ENCODE measurements at places on chromosomes 12 and 14.

GRCh38 chr14:24339284-24340151 lies at the start of gene RIPK3:
TSS of gene RIPK3 (minus strand) at chr14:24339991. CDS start at chr14:24339826, 165 bp downstream.
- no peak for DNase-seq

DNA sequence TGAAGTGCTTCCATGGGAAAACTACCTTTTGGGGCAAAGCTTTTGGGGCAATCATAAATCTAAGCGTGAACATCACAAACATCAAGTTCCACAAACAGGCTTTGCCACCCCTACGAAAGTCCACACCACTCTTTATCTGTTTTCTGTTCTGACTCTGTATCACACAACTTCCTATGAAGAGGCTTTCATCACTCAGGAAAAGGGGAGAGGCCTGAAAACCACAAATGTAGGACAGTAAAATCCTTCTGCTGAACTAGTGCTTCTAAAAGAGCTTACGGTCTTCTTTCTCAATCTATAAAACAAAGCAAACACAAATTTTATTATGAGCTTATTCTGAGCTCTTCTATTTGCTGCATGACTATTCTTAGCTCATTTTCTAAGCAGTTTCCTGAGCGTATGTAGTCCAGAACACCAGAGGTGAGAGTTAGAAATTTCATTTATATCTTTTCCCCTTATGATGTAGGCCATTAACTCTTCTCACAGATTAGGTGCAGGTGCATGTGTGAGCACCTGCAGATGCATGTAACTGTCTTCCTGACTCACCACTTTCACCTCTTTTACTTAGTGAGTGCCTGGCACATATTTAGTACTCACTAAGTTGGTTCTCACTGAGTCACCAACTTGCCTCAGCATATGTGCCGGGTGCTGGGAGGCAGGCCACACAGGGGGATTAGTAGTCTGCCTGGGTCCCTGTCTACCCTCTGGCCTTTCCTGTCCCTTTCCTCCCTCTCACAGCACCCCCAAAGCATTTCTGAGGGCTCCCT lies 32.9 kb upstream of the SYCP3 start:
- peak; percentile 30 for DNase-seq

GRCh38 chr14:102868956-102869547 lies 53.4 kb upstream of the AMN start:
- DNase-seq = no peak

DNA sequence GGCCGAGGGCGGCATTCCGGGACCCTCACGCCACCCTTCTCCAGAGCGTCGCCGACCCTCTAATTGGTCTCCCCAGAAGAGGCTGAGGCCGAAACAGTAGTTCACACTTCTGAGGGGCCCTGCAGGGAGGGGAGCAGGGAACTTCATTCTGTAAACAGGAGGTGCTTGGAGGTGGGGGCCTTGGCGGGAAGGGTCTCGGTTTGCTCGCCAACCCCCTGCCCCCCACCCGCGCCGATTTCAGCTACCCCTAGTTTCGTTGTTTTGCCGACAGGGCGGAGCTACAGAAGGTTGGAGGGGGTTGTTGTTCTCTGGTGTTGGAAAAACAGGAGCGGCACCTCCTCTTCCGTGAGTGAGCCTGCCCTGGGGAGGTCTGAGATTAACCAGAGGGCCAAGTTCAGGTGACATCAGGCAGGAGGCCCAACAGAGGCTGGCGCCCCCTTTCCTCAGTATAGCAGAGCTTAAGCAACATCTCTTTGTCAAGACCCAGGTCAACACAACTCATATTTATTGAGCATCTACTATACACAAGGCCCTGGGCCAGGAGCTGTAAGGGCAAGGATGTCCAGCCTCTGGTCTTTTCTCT lies 682 bp downstream of the ERBB3 start:
- no peak for DNase-seq

DNA sequence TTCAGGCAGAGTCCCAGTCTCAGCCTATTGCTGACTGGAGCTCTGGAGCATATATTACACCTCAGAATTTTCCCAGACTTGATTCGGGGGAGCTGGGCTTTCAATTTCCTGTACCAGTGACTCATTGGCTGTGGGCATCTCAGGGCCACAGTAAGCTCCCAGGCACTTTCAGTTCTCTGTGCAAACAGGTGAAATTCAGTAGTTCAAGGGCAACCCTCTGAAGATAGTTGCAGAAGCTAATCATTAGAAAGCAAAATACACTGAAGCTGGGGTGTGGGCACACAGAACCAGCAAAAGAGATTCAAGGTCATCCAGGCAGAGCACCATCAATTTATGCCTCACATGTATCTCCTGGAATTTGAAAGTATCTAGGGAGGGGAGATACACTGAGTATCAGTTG lies 8.1 kb upstream of the NIN start:
- DNase-seq = no peak

- DNase-seq = no peak
These were observed 33.3 kb downstream of the TULP3 start for GRCh38 chr12:2924019-2924418.

DNA sequence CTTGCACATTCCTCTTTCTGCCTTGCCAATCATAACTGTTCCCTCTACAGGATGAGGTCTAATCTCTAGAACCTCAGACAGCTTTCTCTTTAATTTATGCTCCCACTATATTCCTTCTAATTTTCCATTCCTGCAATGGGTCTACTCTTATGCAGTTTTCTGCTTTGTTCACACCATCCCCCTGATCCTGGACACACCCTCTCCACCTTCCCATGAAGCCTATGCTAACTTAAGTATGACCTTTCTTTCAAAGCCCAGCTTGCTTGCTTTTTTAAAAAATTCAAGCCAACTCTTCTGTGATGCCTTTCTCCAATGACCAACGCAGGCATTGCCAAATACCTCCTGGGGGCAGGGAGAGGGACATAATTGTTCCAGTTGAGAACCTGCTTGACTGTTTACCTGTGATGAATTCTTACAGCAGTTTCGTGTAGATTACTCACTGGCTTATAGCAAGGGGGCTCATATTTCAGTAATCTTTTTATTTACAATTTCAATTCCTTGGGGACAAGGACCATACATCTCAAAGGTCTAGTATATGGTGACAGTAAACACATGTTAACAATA lies 7.8 kb downstream of the SLC38A1 start:
- DNase-seq = no peak

DNA sequence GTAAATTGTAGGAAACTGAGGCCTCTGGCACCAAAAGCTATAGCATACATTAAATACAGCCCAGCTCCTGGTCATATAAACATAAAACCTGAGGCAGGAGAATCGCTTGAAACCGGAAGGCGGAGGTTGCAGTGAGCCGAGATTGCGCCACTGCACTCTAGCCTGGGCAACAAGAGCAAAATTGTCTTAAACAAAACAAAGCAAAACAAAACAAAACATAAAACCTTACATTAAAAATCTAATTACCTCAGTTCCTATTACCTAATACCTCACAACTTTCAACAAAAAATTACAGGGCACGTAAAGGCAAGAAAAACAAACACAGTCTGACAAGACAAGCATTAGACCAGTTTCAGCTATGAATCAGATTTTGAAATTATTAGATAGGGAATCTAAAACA lies 36.7 kb downstream of the TMEM116 start:
- no peak for DNase-seq

GRCh38 chr14:68441542-68441941 lies 351.3 kb downstream of the ZFP36L1 start:
- no peak for DNase-seq

DNA sequence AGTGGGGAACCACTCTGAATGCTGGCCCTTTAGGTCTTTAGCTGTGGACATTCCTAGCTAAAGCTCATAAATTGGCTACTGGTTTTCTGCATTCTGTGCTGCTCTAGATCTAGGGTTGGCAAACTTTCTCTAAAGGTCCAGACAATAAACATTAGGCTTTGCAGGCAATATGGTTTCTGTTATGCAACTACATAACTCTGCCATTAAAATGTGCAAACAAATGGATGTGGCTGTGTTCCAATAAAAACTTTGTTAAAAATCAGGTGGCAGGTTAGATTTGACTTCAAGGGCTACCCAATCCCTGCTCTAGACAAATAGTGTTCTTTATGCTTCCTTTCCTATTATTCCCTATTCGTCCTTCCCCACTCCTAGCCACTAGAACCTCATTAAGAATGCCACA lies 6.8 kb upstream of the LRRC9 start:
- no peak for DNase-seq

- peak; percentile 80 for DNase-seq
These were observed 100.7 kb downstream of the ITPR2 start for GRCh38 chr12:26732005-26732908.

DNA sequence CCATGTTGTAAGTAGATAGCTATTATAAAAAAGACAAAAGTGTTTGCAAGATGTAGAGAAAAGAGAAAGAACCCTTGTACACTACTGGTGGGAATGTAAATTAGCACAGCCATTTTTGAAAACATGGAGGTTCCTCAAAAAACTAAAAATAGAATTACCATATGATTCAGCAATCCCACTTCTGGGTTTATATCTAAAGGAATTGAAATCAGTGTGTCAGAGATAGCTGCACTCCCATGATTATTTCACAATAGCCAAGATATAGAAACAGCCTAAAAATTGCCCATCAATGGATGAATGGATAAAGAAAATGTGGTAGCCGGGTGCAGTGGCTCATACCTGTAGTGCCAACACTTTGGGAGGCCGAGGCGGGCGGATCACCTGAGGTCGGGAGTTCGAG lies 9.2 kb downstream of the PSMC6 start:
- no peak for DNase-seq

GRCh38 chr12:68665016-68665569 lies 21.7 kb upstream of the NUP107 start:
- no peak for DNase-seq

DNA sequence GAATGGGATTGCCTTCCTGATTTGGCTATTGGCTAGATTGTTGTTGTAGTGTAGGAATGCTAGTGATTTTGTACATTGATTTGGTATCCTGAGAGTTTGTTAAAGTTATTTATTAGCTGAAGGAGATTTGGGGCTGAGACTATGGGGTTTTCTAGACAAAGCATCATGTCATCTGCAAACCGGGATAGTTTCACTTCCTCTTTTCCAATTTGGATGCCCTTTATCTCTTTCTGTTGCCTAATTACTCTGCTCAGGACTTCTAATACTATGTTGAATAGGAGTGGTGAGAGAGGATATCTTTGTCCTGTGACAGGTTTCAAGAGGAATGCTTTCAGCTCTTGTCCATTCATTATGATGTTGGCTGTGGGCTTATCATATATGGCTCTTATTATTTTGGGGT lies 265.7 kb upstream of the MGAT4C start:
- DNase-seq = no peak

DNA sequence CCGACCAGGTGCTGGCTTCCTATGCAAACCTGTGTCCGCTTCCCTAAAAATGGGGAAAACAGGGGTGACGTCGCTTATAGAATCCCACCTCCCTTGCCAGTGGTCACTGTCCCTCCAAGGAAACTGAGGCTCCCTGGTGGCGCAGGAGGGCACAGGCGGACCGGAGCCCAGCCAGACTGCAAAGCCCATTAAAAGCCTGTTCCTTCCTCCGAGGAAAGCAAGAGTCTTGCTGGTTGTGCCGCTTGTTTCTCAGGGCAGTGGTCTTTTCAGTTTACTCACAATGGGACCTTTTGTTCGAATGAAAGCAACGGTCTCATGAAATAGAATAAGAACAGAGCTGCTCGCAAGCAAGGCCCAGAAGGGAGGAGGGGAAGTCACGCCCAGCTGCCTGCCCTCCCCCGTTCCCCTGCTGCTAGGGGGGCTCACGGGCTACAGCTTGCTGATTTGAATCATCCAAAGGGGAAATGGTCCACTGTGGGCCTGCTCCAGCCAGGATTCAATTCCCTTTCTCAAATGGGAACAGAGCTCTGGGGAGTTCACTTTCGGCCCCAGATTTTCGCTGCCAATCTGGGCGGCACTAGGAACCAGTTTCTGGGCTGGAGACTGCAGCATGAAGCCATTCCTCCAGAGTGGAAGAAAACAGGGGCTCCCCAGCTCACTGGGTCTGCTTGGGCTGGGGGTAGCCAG lies 4.6 kb upstream of the SELPLG start:
- no peak for DNase-seq

DNA sequence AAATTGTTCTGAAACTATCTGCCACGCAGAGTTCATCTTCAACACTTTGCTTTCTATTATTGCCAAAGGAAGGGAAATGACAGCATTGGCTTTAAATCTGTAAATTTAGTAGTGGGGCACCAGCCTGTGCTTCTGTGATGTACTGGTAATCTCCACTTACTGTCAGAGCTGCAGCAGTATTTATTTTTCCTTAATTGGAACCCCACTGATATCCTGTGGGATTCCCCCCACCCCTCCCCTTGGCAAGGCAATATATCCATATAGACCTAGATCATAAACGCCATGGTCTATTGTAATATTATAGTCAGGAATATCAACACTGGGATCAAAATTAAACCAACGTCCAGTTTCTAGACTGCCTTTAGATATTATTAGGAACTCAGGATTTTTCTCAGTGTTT lies 96.7 kb downstream of the RMST start:
- no peak for DNase-seq

GRCh38 chr14:20409226-20409625 lies 4.1 kb downstream of the TEP1 start:
- no peak for DNase-seq

DNA sequence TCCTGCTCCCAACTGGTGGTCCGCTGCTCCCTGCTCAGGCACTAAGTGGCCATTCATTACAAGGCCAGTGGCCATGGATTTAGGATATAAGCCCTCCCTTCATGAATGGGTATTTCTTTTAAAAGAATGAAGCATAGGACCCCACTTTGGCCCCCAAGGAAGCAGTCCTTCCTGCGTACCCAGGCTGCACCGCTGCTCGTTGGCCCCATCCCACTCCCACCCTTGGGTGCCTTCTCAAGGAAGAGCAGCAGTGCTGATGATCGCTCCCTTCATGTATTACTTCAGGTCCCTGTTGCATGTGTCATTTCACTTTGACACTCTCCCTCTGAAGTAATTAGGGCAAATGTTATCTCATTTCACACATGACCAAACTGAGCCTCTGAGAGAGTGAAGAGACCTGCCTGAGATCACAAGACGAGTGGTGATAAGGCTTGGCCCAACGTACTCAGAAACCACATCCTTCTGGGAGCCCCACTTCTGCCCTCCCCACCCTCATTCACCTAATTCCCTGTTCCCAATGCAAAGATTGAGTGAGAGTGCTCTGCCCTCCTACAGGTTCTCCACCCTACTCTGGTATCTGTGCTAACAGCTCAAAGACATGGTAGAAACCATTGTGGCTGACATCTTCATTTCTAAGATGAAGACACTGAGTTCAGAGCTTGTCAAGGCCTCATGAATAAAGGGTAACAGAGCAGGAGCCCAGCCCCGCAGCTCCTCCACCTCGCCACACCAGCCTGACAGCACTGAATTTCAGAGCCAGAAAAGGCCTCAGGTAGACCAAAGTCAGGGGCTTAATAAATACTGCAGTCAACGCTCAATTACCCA lies 10.3 kb upstream of the KRT2 start:
- no peak for DNase-seq

GRCh38 chr14:88668448-88669116 lies 105.7 kb downstream of the ZC3H14 start:
- no peak for DNase-seq

- DNase-seq = no peak
These were observed 9.9 kb downstream of the GPRC5A start for GRCh38 chr12:12901158-12901791.

DNA sequence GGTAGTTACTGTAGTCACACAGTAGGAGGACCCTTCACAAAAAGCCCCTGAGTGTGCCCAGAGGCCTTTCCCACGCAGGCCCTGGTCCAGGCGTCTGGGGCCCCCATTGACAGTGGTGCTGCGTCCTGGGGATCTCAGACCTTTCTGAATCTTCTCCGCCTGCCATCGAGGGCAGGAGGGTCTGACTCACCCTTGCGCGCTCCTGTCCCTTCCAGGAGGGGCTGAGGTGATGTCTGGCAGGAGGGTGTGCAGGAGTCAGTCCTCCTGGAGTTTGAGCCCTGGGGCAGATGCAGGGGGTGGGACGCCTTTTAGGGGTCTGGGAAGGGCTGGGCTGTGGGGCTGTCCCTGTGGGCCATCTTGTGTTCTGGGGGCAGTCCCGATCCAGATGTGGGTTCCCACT lies 386.8 kb downstream of the TMEM121 start:
- DNase-seq = no peak

All from bone marrow (tissue), 2 donors.